Pancreas (tissue), 10 donors: ENCODE measurements at places on chromosomes 7 and 10.
A peak's percentile ranks its signal among the peaks of the same experiment; 100 is the strongest.

DNA sequence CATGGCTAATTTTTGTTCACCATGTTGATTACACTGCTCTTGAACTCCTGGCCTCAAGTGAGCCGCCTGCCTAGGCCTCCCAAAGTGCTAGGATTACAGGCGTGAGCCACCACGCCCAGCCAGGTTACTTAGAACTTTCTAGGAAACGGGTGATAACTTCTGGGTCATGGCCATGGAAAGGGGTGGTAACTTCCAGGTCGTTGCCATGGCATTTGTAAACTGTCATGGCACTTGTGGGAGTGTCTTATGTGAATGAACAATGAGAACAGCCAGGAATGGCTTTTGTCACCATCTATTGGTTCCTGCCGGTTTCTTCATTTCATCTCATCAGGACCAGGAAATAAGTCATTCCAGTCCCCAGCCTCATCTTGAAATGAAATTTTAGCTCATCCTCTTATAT is 120.9 kb downstream of the SLC16A9 start:
- no peak for DNase-seq

GRCh38 chr7:155860840-155861479 is 48.7 kb upstream of the SHH start:
- peak; percentile 60 for DNase-seq

DNA sequence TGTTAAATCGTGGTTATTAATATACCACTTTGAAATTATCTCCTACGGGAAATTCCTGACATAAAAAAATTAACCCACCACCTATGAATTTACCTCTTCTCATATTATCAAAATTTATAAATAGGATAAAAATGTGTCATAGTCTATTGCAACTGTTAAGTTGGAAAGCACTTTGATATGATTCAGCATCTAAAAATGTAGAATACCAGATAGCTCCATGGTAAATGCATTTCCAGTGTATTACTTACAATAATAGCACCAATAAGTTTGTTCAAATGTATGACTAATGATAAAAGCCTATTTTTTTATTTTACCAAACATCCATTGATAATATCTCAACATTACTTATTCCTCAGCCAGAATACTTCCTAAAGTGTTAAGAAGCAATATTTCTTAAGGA is 13.6 kb upstream of the KCND2 start:
- no peak for DNase-seq

DNA sequence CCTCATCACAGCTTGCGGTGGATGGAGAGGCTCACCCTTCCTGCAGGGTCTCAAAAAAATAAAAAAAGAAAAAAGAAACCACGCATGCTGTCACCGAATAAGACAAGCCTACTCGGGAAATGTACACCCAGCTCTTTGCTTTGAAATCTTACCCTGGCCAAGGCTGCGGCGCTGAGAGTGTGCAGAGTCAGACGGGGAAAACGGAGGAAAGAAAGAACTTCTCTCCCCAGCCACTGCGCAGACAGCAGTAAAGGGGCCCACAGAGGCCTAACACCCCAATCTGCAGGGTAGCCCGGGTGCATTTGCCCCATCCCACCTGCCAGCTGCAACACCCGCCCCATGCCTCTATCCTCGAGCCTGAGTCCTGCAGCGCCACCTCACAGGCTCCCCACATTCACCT is 14.8 kb downstream of the SLIT1 start:
- DNase-seq: no peak

DNA sequence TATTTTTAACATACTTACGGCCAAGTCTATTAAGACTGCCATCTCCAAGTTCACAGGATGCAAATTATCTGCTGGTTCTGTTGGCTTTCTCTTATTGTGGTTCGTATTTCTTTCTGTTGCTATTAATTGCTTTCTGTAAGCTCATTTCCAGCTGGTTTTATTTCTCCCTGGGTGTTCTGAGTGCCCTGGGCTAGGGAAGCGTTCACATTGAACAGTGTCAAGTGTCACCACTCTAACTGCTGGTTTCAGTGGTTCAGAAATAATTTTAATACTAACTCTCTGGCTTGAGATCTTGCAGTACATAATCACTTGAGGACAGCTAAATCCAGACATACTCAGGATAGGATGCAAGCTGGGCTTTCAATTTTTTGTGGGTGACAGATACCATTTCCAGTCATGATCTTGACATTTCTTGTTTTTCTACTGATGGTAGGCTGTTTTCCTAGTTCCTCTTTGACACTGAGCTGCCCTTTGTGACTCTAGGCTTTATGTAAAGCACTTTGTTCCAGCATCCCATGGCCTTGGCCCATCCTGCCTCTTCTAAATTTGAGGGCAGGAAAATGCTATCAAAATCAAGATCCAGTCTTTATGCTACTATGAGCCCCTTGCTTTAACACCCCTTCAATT is 117.6 kb downstream of the SNX13 start:
- no peak for DNase-seq

DNA sequence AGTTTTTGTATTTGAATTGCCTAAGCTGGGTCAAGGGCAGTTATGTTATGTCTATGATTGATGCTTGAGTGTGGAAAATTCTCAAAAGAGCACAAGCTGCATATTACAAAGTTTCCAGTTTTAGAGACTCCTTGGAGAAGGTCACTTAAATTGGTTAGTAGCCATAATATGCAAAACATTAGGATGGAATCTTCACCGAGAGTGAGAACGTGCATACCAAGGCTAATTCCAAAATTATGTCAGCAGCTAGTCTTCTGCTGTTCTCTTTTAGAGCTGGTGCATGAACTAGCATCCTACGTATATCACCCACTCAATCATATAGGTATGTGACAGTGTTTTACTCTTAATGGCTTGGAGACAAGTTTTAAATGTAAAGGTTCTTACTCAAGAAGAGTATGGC is 49.2 kb downstream of the MKX start:
- DNase-seq: no peak

- DNase-seq: no peak
These were observed 1.1 kb upstream of the LARP4B start for GRCh38 chr10:932589-932988.

DNA sequence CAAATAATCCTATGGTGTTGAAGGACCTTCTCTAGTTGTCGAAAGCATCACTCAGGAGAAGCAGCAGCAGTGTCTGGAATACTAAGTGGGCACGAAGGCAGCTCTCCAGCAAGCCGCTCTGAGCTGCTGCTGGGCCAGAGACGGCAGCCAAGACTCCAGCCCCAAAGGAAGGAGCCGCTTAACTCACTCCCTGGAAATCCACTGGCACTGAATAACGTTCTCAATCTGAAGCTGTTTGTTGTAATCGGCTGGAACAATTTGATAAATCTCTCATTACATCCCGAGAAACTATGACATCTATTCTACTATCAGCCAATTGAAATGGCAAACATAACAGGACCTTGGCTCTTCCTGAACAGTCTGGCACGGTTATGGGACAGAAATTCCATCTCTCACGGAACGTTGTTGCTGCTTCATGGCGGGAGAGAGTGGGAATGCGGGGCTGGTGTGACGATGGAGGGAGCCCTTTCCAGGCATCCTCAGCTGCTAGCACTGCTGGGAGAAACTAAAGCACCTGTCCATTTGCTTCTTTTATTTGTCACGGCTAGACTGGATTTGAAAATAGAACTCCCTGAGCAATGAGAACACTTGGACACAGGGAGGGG is 331.5 kb upstream of the RNF32 start:
- no peak for DNase-seq

GRCh38 chr10:11337516-11337915 is 273.9 kb downstream of the USP6NL start:
- no peak for DNase-seq
